ENCODE measurements at places on chromosomes 16 and 17.

DNA sequence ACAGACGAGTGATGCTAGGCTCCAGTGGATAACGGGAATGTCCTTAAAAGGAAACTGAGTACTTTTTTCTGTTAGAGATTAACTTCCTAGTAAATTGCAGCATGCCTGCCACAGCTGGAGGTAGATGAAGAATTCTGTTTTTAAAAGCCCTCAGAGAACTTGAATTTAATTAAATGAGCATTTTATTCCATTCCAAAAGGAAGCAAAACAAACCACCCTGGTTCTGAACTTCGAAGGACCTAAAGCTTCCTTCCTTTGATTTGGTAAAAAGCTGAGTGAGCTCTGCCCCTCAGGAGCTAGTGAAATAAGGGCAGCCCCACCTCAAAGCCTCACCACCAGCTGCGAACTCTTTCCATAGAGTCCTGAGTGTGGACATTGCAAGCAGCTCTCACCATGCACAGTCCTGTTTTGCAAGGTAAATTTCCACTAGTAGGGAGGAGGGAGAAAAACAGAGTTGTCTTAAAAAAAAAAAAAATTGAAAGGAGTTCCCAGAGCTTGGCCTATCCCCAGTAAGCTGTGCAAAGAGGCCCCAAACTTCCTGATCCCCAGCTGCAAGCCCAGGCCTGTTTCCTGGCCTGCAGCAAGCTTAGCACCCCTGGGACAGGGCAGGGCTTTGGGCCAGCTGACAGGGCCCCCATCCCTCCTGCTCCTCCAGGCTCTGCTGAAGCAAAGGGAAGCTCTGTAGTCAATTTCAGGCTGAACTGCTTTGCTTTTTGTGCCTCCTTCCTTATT is 11.2 kb downstream of the CHD9NB start:
- DNase-seq = no peak

DNA sequence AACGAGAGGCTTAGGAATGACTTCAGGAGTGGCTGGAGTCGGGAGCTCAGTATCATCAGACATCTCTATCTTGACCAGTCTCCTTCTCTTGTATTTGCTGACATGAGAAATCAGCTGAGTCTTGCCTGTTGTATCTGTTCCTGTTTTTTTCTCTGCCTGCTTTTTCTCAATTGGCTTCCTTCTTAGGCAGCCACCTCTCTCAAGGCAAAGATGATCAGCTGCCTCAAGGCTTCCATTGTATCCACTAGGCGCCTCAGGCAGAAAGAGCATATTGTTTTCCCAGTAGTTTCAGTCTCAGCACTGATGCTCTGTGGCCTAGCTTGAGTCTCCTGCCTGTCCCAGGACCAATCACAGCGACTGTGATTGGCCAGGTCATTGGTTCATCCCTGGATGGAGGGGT is 306.2 kb downstream of the CPPED1 start:
- no peak for DNase-seq

DNA sequence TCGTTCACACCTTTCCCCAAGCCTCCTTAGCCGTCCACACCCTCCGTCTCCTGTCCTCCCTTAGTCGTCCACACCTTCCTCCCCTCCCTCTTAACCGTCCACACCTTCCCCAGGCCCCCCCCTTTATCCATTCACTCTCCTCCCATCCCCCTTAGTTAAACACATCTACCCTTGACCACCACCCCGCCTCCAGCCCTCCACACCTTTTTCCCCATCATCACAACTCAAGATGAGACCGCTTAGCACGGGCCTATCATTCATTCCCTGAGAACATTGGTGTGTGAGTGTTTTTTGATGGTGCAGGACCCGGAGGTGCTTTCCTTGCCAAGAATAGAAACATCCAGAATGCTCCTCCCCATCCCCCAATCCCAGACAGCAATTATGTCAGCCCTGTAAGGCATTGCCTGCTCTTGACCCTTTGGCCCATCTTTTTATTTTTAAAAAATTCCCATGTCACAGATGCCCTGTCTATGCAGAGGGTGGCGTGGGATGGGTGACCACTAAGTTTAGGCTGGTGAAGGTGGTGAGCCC is 1.4 kb downstream of the TENT4B start:
- no peak for DNase-seq

GRCh38 chr17:68957944-68958343 is 2.8 kb upstream of the ABCA8 start:
- no peak for DNase-seq

- DNase-seq = no peak
Measured at GRCh38 chr17:67315865-67316264, 50.5 kb downstream of the PSMD12 start.

- no peak for DNase-seq
Measured at GRCh38 chr17:30555942-30556341, 78.7 kb downstream of the GOSR1 start.

GRCh38 chr17:7667656-7668406 is 17.1 kb downstream of the ATP1B2 start:
- DNase-seq = peak; percentile 38

DNA sequence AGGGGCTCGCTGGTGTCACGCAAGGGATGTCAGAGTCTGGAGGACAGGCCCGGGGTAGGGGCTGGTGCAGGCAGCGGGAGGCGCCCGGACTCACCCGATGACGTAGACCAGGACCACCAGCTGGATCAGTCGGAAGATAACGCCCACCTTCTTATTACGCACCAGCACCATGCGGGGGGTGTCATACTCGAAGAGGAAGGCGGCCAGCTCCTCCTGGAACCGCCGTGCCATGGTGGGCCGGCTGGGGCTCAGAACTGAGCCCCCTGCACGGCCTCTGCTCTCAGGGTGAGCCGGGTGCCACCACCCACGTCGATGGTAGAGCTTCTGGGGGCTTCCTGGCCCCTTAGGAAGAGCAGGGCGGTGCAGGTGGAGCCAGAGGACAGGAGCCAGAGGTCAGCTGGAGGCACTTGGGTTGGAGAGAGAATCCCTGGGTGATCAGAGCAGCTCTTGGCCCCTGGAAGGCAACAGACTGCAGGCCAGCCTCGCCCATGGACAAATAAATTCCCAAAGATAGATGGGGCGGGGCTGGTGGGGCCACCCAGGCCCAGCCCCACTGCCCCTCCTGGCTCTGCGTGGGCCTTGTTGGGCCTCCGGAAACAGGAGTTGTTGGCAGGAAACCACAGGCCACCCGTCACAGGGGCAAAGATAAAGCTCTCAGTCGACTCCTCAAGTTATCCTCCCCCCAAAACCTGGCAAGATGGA is at the start of gene P2RX1:
Gene P2RX1, minus strand, starts transcription at position 471 of the 702 bp plus-strand sequence. Its CDS starts 240 bp downstream, at position 231.
- DNase-seq = no peak

DNA sequence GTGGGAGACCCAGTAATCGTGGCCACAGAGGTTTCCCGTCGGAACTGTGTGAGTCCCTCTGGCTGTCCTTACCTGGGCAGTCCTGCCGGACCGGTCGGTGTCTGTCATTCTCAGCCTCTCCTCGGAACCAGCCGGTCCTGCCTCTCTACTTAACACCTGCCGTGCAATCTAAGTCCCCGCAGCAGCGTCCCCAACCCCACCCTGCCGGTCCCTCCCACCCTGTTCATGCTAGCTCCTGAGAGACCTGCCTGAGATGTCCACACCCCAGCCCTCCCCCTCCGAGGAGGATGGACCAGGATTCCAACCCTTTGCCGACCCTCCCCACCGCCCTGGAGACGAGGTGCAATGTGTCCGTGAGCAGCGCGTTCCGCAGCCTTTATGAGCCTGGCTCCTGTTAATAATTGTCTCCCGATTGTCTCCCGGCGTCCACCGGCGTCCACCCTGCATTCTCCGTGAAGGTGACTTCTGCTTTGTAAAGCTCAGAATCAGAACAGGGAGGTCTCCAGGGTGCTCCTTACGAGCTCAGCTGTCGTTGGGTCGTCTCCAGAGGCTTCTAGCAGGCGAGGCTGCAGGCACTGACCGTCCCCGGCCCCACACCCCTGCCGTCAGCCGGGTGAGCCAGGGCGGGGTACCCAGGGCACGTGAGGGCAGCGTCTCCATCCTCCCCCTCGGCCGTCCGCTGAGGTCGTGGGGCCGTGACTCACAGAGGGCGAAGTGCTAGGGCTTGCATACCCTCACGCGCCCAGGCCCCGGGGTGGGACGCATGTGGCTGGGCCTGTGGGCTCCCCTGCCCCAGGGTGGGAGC is 10.1 kb downstream of the METRNL start:
- DNase-seq = no peak

DNA sequence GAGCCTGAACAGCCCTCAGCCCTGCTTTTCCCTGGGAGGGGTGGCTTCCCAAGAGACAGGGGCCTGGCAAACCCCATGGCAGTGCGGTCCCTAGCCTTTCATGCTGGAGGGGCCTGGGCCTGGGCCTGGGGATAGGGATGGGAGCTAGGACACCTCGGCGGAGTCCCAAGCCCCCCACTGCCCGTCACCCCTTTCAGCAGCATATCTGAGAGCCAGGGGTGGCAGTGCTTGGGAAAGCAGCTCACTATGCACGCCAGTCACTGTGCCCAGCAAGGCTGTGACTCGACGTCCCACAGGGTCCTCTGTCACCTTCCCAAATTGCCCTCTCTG is 612 bp upstream of the SLC47A2 start:
- no peak for DNase-seq

- no peak for DNase-seq
Measured at GRCh38 chr16:46826631-46827030, 4.3 kb downstream of the C16orf87 start.

DNA sequence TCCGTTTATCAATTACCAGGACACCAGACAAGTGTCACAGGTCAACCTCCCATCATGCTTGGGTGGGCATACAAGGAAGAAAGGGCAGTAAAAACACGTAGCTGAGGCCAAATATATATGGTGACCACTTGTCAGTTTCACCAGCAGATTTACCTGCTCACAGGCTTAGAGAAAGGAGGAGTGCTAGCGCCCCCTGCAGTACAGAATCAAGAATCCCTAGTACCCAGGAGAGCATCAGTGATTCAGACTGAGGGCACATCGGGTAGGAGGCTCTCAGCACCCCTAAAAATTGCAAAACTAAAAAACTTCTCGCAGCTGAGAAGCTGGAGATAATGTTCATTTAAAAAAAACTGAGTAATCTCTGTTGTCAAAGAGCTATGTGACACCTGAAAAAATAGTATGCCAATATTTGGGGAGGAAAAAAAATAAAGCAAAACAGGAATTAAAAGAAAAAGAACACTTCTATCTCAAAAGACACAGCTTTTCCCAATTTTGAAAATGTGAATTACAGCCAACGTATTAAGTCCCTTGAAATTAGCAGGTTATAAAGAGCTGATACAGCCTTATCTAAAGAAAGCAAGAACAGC is 21.2 kb upstream of the MON1B start:
- DNase-seq = peak; percentile 26

DNA sequence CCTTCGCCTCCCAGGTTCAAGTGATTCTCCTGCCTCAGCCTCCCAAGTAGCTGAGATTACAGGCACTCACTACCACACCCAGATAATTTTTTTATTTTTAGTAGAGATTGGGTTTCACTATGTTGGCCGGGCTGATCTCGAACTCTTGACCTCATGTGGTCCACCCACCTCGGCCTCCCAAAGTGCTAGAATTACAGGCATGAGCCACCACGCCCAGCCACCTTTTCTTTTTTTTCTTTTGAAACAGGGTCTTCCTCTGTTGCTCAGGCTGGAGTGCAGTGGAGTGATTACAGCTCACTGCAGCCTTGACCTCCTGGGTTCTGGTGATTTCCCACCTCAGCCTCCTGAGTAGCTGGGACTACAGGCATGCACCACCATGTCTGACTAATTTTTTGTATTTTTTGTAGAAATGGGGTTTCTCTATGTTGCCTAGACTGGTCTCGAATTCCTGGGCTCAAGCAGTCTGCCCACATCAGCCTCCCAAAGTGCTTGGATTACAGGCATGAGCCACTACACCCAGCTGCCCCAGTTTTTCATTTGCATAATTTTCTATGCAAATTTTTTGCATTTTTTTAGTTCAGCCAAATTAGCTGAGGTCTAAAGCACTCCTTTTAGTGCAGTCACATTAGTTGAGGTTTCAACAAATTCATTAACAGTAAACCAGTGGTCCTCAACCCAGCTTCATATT is 11.3 kb downstream of the WWP2 start:
- DNase-seq = no peak

DNA sequence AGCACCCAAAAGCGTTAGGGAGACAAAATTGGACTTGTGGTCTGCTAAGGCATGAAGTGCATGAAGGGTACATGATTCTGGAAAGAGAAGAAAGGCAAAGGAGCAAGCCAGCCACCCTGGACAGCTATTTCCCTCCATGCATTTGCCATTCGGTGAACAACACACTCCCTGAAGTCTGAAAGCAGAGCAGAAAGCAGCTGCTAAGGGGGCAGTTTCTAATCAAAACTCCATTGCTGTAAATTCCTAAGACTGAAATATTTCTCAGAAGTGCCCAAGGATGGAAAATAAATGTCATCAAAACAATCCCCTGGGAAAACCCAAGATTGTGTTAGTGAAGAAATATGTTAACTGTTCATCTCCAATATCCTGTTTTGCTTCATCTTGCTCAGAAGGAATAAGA is 44.3 kb downstream of the PMP22 start:
- no peak for DNase-seq

- no peak for DNase-seq
Measured at GRCh38 chr16:87550495-87550961, 51.8 kb upstream of the JPH3 start.

- DNase-seq = peak; percentile 16
Measured at GRCh38 chr16:84095466-84095865, 21.3 kb downstream of the MBTPS1 start.

DNA sequence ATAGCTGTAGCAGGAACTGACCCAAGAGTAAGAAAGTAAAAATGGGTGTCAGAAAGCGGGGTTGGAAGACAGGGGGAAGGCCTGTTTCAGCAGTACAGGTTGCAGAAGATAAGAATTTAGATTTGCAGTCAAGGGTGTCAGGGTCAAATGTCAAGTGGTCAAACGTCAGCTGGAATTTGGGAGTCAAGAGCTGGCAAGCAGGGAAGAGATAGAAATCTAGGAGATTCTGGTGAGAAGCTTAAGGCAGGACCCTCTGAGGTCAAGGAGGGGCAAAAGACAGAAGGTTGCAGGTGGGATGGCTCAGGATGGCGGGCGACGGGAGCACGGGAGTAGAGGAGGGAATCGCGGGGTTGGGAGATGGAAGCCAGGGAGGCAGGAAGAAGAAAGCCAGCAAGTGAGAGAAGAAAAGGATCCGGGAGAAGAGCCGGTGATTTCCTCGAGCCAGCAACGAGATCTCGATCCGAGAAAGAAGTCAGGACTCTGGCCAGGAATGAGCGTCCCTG is 335 bp downstream of the SLC25A35 start:
- no peak for DNase-seq

GRCh38 chr17:64178011-64178825 is 48.3 kb upstream of the ERN1 start:
- peak; percentile 64 for DNase-seq

- DNase-seq = no peak
Measured at GRCh38 chr17:69947027-69947759, 127.8 kb upstream of the KCNJ16 start.

DNA sequence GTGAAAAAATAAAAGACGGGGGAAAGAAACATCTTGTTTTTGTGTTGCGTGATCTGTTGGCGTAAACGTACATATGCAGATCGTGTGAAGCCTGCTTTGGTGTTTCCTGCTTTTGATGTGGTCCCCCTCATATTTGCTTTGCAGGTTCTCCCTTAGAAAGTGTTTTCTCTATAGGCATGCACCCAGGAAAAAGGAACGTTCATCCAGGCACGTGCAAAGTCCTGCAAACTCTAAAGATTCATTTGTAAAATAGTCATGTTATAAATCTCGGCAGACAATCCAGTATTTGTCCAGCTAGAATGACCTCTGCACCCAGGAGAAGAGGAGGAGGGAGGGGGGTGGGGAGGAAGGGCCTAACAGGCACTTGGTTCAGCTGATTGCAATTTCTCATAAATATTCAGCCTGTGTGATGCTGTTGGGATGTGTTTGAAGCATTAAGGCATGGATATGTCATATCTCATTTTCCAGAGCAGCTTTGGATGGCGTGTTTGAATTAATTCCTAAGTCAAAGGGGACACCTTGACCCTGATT is 40.3 kb upstream of the DDX52 start:
- no peak for DNase-seq
